ENCODE measurements at places on chromosomes 11 and 22.

GRCh38 chr11:64590763-64591221 is at the start of gene SLC22A12:
Gene SLC22A12, plus strand, starts transcription at chr11:64591220. Its CDS starts 337 bp downstream, at chr11:64591557.
- DNase-seq, result no peak

GRCh38 chr11:97234016-97234415 is 844.2 kb downstream of the JRKL start:
- no peak for DNase-seq

DNA sequence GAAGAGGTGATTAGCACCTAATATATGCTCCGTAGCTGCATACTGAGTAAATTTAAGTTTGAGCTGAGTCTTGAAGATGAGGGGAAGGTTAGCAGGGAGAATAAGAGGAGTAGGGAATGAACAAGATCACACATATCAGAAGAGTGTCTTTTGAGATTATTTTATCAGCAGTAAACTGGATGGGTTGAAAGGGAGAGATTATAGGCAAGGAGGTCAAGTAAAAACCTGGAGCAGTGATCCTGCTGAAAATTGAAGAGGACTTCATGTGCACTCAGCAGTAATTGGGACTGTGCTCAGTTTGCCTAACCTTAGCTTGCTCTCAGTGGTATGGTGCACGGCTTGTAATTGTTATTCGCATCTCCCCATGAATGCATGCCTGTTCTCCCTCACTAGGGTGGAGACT is 79.5 kb upstream of the PICALM start:
- no peak for DNase-seq

- no peak for DNase-seq
Observed at GRCh38 chr11:64580412-64580811, 10.6 kb upstream of the SLC22A12 start.

DNA sequence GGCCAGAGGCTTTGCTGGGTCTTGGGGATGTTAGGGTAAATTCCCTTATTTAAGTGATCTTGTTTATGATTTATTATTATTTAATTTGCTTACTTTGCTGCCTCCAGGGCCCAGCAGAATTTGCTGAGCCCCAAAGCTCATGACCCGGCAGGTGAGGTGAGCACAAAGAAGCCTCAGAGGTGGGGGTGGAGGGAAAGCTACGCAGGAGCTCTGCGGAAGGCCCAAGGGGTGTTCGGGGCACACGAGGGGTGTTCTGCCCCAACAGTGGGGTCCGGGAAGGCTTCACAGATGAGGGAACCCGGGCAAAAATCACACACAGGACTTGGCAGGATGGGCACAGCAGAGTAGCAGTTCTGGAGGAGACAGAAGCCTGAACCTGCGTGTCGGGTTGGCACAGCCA is 6.7 kb upstream of the LINC01488 start:
- DNase-seq, result no peak

DNA sequence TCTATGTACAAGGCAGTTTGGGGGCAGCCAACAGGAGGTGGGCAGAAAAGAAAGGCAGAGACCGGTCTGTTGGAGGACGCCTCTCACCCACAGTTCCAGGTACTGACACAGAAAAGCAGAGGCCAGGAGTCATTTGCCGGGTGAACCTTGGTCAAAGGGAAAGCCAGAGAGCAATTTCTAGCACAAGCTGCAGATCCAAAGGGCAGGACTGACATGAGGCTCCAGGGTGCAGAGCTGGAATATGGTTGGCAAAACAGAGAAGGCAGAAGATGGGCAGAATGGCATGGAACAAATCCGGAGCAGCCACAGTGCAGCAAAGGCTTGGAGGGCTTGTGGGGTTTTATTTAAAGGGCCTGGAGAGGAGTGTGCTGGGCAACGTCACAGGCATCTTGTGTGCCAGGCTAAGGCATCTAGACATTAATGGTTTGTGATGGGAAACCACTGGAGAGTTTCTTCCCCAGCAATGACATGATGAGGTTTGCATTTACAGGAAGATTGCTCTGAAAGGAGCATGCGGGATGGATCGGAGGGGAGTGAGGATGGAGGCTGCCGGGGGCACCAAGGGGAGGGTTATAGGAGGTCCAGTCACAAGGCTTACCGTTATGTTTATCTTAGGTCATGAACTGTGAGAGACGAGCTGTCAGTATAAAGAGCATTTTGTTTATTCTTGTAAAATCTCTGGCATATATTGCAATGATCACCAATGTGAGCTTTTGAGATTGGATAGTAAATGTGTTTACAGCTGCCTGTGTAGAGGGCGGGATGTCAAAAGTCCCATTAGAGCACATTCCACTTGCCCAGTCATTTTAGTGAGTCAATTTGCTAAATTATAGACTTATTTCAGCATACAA is 5.7 kb upstream of the MMP20 start:
- DNase-seq, result no peak

GRCh38 chr11:72834905-72835304 is 20.7 kb downstream of the ATG16L2 start:
- DNase-seq, result no peak

DNA sequence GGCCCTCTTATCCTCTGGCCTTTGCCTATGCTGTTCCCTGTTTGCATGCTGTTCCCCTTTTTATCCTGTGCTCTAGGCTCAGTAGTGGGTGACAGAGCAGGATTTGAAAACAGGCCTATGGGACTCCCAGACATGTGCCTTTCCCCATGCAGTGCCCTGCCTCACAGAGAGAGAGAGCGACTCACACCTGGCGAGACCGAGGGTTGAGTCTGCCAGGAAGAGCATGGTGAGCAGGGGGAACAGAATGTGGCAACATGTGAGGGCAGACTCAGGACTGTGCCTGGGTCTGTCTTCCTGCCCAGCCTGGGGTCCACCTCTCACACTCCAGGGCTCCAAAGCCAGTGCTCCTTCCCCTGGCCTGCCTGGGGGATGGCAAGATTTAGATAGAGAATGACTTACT is 75.0 kb downstream of the NFAM1 start:
- DNase-seq, result no peak

- DNase-seq, result no peak
Observed at GRCh38 chr11:111417766-111418435, 38.8 kb upstream of the POU2AF1 start.

- no peak for DNase-seq
Observed at GRCh38 chr11:14376920-14377319, 17.9 kb upstream of the RRAS2 start.

- DNase-seq, result no peak
Observed at GRCh38 chr11:60872961-60873524, 5.7 kb downstream of the ZP1 start.

DNA sequence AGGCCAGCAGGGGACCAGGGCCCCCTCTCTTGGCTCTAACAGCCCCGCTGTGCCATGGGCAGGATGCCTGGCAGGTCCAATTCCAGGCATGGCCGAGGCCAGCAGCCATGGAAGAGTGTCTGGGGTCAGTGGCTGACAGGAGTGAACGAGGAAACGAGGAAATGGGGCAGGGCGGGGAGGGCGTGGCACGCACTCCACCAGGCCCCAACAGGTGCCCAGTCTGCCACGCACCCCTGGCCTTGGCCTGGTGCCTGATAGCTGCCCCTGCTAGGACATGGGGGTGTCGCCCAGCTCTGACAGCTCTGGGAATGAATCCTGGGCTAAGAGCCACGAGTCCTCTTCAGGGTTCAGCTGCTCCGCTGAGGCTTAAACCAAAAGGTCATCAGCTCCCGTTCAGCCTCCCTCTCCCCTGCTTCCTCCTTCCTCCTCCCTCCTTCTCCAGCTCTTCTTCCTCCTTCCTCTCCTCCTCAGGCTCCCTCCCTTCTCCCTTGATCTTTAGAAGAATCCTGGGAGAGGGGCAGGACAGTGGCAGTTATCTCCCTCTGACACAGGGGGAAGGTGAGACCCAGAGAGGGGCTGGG is 11.5 kb upstream of the TBC1D22A start:
- DNase-seq, result no peak

DNA sequence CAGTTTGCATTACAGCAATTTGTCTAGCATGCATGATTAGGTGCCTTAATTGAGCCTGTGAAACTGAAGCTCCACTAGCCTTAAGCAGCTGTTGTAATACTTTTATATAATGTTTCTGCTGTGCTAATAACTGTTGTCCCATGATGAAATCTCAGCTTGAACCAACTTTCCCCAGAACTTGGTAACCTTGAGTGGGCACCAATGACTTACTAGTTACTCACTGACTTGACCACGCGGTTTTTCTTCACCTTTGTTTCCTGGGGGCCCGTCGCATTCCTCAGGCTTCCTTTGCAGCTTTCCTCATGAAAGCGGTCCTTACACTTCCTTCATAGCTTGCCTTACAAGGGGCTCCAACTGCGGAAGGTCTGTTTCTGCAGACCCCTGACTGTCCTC is 11.2 kb upstream of the GLYATL1 start:
- no peak for DNase-seq

DNA sequence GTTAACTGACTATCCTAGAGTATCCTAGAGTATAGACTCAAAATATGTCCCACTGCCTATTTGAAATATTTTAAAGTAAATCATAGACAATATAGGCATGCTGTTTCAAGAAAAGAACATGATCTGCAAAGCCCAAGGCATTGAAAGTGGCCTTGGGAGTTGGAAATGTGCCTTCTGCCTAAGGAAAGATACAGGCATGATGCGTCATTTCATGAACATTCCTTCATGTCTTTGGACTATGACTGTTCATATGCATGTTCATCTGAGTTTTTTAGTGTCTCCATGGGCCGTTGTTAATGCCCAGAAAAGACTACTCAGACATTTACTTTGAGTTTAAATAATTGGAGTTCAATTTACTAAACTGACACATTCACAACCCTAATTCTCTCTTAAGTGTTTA is 69.7 kb upstream of the PRDM11 start:
- no peak for DNase-seq

DNA sequence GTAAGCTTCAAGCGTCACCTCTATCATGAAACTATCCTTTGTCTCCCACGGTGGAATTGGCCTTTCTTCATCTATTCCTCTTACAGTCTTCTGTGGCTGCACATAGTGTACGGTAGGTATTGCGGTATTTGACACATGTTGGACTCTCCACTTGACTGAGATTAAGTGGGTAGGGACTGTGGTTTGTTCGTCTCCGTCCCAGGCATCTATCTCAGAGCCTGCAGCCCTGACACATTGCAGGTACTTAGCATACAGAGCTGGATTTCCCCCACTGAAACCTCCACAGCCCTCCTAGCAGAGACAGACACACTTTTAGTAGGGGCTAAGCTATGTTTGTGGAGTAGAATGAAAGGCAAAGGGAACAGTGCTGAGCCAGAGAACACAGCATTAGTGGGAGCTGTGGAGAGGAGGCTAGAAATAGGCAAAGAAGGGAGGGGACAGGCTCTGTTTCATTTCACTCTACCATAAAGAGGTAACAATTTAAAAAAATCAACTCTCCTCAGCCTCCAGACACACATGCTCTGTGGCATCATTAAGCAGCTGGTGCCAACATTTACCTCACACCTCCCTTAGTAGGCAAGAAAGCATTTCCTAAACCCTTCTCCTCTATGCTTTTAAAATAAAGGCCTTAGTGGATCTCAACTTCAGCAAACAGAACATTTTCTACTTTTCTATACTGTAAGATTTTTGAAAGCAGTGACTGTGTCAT is 277.5 kb downstream of the KIRREL3 start:
- DNase-seq, result no peak

- DNase-seq, result no peak
Observed at GRCh38 chr11:93033093-93033492, 63.6 kb downstream of the MTNR1B start.

- no peak for DNase-seq
Observed at GRCh38 chr11:120611581-120611980, 100.0 kb downstream of the GRIK4 start.

GRCh38 chr11:102108734-102109440 is 1.4 kb upstream of the YAP1 start:
- DNase-seq, result no peak

DNA sequence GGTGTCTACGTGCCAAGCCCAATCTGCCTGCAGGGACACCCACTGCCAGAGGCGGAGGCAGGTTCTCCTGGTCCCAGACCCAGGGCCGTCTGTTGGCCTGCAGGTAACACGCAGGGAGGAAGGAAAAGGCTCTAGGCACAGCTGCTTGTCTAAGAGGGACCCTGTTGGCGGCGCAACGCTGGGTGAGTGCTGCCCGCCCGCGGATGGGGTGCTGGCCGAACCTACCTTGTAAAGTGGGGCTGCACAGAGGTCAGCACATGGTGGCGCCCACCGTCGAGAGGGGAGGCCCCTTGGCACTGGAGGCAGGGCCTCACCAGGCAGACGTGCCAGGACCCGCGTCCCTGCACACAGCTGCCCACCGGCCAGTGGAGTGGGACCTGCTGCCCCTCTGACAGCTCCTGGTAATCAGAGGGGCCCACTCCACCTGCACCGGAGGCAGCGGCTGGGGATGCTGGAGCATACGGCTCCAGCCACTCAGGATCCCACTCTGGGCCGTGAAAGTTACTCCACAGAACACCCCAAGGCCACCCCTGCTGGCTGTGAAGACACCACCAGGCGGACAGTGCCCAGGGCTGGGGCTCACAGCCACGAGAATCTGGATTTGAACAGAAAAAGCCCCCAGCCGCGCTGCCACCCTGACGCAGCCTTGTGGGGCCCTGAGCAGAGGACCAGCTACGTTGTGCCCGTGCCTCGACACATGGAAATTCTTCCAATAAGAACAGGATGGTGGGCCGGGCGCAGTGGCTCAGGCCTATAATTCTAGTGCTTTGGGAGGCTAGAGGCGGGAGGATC is 24.0 kb downstream of the TBX1 start:
- no peak for DNase-seq

DNA sequence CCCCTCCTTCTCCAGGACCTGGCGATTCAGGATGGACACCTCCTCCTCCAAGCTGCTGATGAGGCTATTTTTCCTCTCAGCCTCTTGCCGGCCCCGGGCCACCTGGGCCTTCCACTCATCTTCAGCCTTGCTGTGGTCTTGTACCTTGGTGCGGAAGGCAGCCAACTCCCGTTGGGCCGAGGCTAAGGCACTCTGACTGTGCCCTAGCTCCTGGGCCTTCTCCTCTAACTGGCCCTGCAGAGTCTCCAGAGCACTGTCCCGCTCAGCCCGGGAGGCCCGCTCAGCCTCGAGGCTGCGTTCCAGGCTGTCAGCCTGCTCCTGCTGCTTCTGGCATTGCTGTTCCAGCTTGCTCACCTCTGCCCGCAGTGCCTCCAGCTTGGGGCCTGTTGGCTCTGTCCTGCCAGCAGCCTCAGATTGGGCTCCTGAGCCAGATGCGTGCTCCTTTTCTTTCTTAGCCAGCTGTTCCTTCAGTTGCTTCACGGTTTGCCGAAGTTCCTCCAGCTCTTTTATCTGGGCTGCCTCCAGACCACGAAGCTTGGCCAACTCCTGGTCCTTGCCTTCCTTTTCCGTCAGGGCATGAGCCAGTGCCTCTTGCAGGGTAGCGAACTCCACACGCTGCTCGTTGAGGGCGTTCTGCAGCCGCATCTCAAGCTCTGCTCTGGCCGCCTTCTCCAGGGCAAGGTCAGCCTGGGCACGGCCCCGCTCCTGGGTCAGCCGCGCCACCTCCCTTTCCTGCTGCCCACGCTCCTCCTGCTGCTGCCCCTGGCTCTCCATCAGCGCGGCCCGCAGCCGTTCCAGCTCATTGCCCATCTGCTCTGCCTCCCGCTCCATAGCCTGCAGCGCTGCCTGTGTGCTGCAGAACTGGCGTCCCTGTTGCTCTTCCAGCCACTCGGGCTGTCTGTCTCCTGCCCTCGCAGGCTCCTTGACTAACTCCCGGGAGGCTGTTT is 15.3 kb downstream of the IL18BP start:
- no peak for DNase-seq

GRCh38 chr11:59787816-59788215 is 22.8 kb downstream of the MRPL16 start:
- DNase-seq, result no peak

GRCh38 chr22:44714703-44715350 is 12.8 kb downstream of the PRR5 start:
- no peak for DNase-seq

GRCh38 chr11:30481330-30481729 is 104.8 kb downstream of the MPPED2 start:
- no peak for DNase-seq

GRCh38 chr11:70066628-70067027 is 11.5 kb upstream of the ANO1 start:
- DNase-seq, result no peak
